ENCODE measurements at places on chromosomes 3 and 15.

- DNase-seq = no peak
Observed at GRCh38 chr3:8857720-8858367, 88.4 kb upstream of the OXTR start.

DNA sequence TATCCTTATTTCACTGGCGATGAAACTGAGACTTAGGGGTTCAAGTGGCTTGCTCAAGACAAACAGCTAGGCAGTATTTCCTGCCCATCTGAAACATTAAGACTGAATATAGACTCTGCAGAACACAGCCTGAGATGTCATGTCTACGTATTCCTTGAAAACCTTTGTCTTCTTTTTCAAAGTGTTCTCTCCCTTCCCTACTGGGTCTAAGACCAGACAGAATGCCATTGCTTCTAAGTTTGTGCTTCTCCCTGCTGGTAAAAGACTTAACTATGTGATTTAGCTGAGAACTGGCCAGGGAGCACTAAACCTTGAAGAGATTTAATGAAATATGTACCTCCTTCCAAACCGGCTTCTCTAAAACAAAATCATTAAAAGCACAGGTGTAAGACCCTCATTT lies 9.9 kb downstream of the BCL6 start:
- DNase-seq = no peak

DNA sequence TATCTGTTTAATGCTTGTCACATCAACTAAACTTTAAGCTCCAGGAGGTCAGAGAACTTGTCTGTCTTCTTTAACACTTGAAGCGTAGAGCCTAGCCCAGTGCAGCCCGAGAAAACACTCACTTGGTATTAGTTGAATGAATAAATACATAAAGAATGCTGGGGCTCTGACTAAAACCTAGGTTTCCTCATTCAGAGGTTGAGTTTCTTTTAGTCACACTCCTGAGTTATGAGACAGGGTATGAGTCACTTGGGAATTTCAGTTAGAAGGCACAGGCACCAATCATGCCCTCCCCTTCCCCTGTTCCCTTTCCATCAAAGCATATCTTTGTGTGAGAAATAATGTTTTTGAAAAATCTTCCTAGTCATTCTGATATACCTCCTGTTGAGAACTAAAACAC lies 589.8 kb upstream of the DPPA4 start:
- DNase-seq = no peak

DNA sequence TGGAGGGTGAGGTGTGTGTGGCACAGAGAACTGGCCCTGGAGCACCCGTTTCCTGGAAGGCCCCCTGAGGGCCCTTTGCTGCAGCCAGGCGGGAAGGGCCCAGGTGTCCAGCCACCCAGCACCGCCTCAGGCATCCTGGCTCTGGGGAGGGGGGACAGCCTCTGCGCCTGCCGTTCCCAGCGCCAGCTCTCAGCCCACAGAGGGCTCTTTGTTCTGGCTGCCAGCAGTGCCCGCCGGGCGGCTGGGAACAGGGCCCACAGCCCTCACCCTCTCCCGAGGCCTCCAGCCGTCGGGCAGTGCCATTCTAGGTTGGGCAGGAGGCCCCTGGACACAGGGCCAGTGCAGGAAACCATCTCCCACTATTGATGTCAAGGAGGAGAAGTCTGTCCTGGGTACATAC lies 8.3 kb downstream of the SLC38A3 start:
- DNase-seq = no peak

GRCh38 chr15:68200016-68200861 lies 4.9 kb downstream of the CALML4 start:
- DNase-seq = no peak

GRCh38 chr3:162206648-162207047 lies 710.0 kb downstream of the OTOL1 start:
- DNase-seq = no peak

GRCh38 chr3:119292666-119293065 lies 1.5 kb upstream of the ARHGAP31 start:
- DNase-seq = no peak

DNA sequence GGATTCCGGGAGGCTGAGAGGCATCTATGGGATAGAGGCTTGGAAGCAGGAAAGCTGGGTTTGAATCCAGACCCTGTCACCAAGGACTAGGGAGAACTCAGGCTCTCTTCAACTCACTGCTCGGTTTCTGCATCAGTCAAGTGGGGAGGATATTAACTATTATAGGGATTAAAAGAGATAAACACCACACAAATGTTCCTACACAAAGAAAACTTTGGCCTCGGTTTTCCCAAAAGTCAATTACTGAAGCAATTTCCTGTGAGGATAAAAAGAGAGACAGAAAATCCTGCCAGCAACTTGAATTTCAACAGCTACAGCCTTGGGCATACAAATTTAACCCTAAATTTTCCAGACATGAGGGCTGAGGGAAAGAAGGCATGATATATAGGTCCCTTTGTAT lies 36.0 kb downstream of the ITGB5 start:
- no peak for DNase-seq
